Lung (tissue), 17 donors: ENCODE measurements at places on chromosomes 5 and 9. TPM values are rescaled to one million over a fixed set of nuclear protein-coding genes. Genes with fewer than 3 reads are reported as not detected.

Gene NEUROG1
- not detected for polyA plus RNA-seq

Gene PRSS3
- polyA plus RNA-seq: 0.26 TPM

- no peak for DNase-seq
Observed at GRCh38 chr5:175576096-175576495, 81.8 kb upstream of the HRH2 start.

- no peak for DNase-seq
Observed at GRCh38 chr5:1292139-1292538, 2.7 kb downstream of the TERT start.

GRCh38 chr5:57258052-57258451 is 84.2 kb downstream of the GPBP1 start:
- DNase-seq: no peak

Gene FIBCD1
- polyA plus RNA-seq: 4.1 TPM

Gene GMCL2
- not detected for polyA plus RNA-seq

DNA sequence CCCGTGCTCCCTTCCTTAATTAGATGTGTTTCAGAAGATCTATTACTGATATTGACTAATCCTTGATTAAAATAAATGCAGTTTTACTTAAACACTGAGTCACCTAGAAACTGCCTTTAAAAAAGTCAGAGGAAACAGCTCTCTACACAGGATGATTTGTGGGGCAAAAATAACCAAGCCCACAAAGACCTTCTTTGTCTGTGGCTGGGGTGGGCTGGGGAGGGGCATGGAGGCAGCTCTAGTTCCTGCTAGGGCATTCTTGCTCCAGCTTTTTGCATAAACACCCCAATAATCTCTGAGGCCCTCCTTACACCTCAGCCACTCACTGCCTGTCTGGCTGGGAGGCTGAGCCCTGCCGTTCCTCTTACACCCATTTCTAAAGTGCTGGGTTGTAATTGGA is 227.6 kb upstream of the DAP start:
- no peak for DNase-seq

- no peak for DNase-seq
Observed at GRCh38 chr5:98105681-98106080, 667.8 kb upstream of the RGMB start.
